NCI-H1694 treated with DMSO at 0.1 percent for 48 hours (cell line): ENCODE measurements at places on chromosomes 6 and 20.

- no peak for DNase-seq
Measured at GRCh38 chr6:54327631-54328030, 19.4 kb downstream of the TINAG start.

- DNase-seq: no peak
Measured at GRCh38 chr6:126628125-126628524, 288.2 kb downstream of the CENPW start.

DNA sequence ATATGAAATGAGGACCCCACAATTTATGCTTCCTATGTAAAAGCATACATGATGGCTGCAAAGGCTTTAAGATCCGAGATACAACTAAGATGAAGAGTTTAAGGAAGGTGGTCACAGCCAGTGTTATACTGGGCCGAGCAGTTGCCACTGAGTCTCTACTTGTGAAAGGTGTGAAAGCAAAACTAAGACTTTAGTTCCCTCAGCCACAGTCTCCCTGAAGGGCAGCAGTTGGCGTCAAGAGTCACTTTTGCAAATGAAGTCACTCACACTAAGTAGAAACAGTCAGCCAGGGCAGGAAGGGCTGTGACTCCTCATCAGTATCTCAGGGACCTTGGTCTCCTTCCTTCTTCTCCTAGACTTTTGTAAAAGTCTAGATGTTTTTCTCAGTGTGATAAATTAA, 191.6 kb upstream of the MCHR2 start:
- no peak for DNase-seq

DNA sequence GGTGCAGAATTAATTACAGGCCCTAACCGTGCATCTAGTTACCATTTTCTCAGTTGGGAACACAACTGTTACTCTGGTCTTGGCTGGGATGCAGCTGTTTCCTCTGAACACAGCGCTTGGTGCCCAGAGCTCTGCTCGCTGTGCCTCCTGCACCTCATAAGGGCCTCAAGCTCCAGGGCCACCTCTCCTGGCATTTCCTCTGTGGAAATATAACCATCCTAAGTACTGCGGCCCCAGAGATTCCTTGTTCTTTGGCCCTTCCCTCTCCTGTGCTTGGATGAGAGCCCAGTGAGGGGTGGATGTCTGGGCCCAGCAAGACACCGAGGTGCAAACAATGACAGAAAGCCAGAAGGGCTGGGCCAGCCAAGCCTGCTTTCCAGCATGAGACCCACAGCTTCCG, 169.9 kb upstream of the CST7 start:
- DNase-seq: peak; percentile 23

- no peak for DNase-seq
Measured at GRCh38 chr6:145295746-145296145, 439.6 kb downstream of the EPM2A start.

- DNase-seq: no peak
Measured at GRCh38 chr6:31365864-31366263, 8.9 kb upstream of the HLA-B start.

- no peak for DNase-seq
Measured at GRCh38 chr6:137579612-137580011, 85.4 kb upstream of the OLIG3 start.

DNA sequence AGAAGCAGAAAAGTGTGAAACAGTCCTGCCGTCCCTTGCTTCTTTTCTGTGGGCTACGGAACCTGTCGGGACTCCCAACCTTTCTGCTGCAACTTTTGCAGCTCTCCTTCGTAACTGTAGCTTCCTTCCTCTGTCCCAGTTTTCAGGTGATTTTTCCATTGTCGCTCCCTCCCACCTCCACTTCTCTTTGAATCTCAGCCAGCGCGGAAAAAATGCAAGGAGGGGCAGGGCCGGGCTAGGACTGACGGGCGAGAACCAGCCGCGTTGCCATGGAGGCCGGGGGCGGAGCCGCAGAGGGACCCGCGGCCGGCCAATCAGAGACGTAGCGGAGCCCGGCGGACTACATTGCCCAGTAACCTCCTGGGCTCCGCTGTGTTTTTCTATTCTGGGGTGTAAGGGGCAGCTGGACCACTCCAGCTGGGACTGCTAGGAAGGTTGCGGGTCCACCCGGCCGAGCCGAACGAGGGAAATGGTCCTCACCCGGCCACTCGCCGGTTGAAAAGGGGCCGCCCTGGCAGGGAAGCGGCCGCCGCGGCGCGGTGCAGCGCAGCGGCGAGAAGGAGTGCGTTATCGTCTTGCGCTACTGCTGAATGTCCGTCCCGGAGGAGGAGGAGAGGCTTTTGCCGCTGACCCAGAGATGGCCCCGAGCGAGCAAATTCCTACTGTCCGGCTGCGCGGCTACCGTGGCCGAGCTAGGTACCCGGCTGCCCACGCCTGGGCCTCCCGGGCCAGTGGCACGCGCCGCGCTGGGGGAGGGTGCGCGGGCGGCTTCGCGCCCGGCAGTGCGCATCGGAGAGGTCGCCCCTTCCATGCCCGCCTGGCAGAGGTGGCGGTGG, at the start of the genes CYP39A1 and SLC25A27:
Gene CYP39A1 (minus strand): TSS at position 216 of the 836 bp plus-strand sequence. CDS start 236 bp downstream, outside the sequence.
Gene SLC25A27 (plus strand): TSS at position 373 of the 836 bp plus-strand sequence. CDS start 218 bp downstream, at position 591.
- DNase-seq: peak; percentile 55

DNA sequence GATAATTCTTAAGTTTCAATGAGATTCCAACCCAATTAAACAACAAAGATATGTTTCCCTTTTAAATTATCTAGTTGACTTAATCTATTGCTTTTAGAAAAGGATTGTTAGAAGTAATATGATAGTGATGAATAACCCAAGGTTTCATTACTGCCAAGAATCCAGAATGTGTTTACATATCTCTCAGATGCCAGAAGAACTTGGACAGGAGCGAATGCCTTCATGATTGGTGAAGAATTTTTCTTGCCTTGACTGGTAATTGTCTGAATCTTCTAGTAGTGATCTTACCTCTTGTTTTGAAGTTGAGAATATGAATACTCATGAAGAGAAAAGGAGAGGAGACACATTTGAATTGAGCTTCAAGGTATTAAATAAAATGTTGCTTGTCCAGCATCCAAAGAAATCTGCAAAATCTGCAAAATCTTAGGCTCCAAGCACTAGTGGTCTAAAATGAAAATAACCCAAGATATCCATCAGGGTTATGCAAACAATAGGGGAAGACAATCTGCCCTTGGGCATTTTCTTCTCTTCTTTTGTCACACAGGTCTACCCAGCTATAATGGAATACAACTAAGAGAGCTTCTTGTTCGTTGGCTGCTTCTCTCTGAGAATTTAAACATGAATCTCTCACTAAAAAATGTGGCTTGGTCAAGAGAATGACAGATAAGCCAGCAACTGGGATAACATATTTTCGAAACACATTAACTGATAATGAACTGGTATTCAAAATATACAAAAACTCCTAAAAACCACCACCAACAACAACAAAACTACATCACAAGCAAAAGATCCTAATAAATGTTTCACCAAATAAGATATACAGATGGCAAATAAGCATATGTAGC, 928.9 kb downstream of the EYS start:
- no peak for DNase-seq
